ENCODE measurements at places on chromosomes 16 and 17.

- peaks cover 27% of the 10 kb centered on the region for H3K36me3 ChIP-seq
- no peak for DNase-seq
- H3K27ac ChIP-seq: no peak overlapping the region
- H3K4me1 ChIP-seq: peaks cover 4% of the 10 kb centered on the region
- no peaks in the 10 kb centered on the region for H3K27me3 ChIP-seq
- peak overlapping the region; percentile 89 for H3K4me3 ChIP-seq
These were observed 1.2 kb downstream of the GNA13 start for GRCh38 chr17:65055280-65055707.

- peak; percentile 36 for DNase-seq
- H3K36me3 ChIP-seq: no peaks in the 10 kb centered on the region
- H3K4me1 ChIP-seq: no peaks in the 10 kb centered on the region
- H3K27me3 ChIP-seq: no peaks in the 10 kb centered on the region
These were observed 50.4 kb downstream of the OR1D5 start for GRCh38 chr17:3012926-3013581.

- DNase-seq: no peak
- no peak overlapping the region for H3K4me3 ChIP-seq
- H3K36me3 ChIP-seq: no peaks in the 10 kb centered on the region
- peaks cover 22% of the 10 kb centered on the region for H3K4me1 ChIP-seq
These were observed 34.4 kb downstream of the METRNL start for GRCh38 chr17:83113792-83114191.

DNA sequence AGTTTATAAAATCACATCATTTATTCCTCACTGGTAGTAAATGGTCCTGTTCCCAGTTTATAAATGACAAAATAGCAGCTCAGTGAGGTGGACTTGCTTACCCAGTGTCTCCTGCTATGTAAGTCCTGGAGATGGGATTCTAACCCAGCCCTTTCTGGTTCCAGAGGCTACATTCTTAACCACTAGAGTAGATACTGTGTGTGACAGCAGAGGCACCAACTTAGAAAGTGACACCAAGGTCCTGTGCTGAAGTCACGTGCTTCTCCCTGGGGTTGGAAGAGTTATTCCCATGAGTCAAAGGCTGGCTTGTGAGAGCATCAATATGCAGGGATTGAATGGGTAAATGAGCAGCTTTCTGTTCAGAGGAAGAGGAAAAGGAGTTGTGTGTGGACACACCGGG, 167.3 kb upstream of the IRX3 start:
- no peaks in the 10 kb centered on the region for H3K36me3 ChIP-seq
- no peaks in the 10 kb centered on the region for H3K27me3 ChIP-seq
- no peak for DNase-seq

DNA sequence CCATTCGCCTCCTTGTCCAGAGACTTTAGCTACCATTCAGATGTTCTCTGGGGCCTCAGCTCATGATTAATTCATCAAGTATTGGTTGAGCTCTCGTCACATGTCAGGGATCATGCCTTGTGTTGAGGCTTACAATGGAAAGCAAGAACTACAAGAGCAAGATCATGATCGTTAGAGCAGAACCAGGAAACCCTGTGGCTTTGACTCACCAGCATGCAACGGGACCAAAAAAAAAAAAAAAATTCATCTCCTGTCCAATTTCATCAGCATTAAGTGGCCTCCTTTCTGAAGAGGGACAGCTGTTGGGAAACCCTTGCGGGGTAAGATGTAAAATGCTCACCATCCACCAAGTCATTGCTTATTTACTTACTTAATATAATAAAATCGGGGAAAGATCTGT, 12.1 kb upstream of the USP10 start:
- DNase-seq: no peak
- H3K27me3 ChIP-seq: no peaks in the 10 kb centered on the region

DNA sequence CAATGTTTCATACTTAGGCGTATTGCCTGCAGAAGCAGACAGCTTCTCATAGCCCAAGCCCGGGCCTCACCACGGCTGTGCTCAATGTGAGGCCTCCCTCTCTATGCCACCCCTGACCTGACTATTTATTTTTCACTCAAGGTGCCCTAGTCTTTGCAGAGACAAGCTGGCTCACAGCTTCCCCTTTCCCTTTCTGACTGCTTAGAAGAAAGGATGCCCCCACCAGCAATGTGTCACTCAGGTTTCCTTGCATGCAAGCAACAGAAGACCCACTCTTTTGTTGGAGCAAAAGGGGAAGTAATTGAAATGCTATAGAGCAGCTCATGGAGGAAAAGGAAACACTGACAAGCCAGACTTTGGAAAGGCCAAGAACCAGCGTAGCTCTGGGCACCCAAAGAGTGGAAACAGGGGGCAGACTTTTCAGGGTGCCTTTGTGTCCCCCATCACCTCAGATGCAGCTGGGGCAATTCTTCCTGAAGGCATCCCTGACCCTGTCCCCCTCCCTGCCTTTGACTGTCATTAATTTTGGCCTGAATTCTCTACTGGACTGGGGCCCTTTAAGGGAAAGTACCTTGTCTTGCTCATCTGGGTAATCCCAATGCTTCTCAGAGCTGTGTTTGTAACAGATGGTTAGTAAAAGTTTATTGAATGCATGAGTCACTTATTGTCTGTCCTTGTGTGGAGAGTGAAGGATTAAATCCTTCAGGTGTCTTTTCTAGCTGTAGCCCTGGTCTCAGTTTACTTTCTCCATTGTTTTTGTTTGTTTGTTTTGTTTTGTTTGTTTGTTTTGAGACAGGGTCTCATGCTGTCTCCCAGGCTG, 17.8 kb downstream of the RGS9 start:
- H3K4me3 ChIP-seq: no peak overlapping the region
- H3K36me3 ChIP-seq: no peaks in the 10 kb centered on the region
- no peak for DNase-seq
- no peaks in the 10 kb centered on the region for H3K4me1 ChIP-seq
- no peaks in the 10 kb centered on the region for H3K27me3 ChIP-seq
